ENCODE measurements at places on chromosomes 2 and 18.

- no peak for DNase-seq
These were observed 107.3 kb downstream of the CPS1 start for GRCh38 chr2:210663631-210664089.

DNA sequence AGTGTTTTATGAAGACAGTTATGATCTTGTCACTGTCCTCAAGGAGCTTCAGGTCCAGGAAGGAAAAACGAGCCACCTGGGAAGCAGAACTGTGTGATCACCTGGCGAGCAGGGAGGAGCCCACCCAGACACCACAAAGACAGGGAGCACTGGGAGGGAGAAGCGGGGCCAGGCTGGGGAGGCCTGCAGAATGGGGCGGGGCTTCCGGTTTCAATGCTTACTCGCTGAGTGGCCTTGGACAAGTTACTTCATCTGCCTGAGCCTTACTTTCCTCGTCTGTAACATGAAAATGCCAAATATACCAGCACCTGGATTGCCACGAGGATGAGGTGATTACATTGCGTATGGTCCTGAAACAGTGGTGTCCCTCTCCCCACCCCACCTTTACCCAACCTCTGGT, 227.5 kb downstream of the ANKRD30B start:
- no peak for DNase-seq

GRCh38 chr2:203399031-203399430, 70.8 kb downstream of the ABI2 start:
- no peak for DNase-seq

GRCh38 chr2:64819361-64819760, 165.6 kb upstream of the SERTAD2 start:
- no peak for DNase-seq

- DNase-seq, result no peak
These were observed 598 bp upstream of the SNRNP200 start for GRCh38 chr2:96305979-96306308.

GRCh38 chr2:55899881-55900280, 23.7 kb downstream of the EFEMP1 start:
- DNase-seq, result no peak

DNA sequence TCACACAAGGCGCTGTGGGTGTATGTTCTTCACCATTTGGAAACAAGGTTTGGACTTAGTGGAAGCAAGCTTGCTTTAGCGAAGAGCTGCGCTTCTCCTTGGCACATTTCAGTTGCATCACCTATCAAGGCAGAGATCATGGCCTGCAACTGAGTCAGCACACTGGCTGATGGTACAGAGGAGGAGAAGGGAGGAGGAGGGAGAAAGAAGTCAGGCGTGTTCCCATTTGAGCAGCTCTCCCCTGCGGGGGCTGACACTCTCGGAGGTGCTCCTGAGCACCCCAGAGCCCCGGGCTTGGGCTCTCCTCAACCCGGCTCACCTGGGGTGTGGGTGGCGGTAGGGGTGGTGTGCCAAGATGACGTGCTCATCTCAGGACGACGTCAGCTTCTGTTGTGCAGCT, 6.0 kb upstream of the SERPINB5 start:
- no peak for DNase-seq

- no peak for DNase-seq
These were observed 92.4 kb downstream of the NCK2 start for GRCh38 chr2:105836840-105837692.

GRCh38 chr18:23803755-23804154, 114.5 kb downstream of the LAMA3 start:
- DNase-seq, result no peak

GRCh38 chr2:14902953-14903352, 270.4 kb downstream of the LRATD1 start:
- no peak for DNase-seq

- no peak for DNase-seq
These were observed 264.7 kb downstream of the METTL4 start for GRCh38 chr18:2306606-2307005.

DNA sequence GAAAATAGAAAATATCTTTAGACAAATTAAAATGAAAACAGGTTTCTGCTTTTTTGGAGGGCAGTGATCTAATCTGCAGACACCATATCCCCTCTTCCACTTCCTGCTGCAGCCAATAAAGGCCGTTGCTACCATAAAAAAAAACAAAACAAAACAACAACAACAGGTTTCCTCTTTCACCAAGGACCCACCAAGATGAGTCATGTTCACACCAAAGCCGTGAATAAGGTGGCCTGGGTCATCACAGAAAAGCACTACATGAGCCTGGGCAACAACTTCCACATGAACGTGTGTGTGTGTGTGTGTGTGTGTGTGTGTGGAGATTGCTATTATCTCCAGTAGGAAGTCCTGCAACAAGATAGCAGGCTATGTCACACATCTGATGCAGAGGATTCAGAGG, 24.8 kb upstream of the TFCP2L1 start:
- DNase-seq, result no peak

GRCh38 chr2:212145121-212145520, 393.5 kb downstream of the ERBB4 start:
- DNase-seq, result no peak

- no peak for DNase-seq
These were observed 510.2 kb upstream of the ID2 start for GRCh38 chr2:8171608-8172007.

DNA sequence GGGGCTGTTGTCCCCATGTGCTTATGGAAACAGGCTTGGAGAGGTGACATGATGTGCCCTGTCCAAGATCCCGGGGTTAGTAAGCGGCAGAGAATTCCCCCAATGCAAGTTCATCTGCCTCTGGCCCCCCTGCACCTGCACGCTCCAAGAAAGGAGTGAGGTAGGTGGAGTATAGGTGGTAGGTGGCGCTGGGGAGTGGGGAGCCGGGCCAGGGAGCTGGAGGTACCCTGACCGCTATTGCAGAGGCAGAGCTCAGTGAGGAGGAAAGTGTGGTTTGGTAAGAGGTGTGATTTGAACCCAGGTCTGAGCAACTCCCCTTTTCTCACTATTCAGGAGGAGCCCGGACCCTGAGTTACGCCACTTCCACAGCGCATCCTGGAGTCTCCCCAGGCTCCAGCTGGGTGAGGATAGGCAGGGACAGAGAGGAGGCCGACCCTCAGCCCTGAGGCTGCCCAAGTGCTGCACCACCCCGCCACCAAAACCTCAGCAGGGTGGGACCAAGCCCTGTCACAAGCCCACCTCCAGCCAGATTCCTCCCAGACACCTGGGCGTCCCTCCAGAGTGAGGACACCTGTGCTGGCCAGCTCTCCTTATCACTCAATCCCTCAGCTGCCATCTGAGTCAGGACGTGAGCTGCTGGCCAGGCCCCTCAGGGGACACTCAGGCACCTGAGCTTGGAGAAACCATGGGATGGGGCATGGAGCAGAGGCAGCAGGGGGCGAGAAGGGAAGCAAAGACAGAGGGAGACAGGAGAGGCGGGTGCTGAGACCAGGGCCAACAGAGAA, 5.6 kb downstream of the HAAO start:
- no peak for DNase-seq

DNA sequence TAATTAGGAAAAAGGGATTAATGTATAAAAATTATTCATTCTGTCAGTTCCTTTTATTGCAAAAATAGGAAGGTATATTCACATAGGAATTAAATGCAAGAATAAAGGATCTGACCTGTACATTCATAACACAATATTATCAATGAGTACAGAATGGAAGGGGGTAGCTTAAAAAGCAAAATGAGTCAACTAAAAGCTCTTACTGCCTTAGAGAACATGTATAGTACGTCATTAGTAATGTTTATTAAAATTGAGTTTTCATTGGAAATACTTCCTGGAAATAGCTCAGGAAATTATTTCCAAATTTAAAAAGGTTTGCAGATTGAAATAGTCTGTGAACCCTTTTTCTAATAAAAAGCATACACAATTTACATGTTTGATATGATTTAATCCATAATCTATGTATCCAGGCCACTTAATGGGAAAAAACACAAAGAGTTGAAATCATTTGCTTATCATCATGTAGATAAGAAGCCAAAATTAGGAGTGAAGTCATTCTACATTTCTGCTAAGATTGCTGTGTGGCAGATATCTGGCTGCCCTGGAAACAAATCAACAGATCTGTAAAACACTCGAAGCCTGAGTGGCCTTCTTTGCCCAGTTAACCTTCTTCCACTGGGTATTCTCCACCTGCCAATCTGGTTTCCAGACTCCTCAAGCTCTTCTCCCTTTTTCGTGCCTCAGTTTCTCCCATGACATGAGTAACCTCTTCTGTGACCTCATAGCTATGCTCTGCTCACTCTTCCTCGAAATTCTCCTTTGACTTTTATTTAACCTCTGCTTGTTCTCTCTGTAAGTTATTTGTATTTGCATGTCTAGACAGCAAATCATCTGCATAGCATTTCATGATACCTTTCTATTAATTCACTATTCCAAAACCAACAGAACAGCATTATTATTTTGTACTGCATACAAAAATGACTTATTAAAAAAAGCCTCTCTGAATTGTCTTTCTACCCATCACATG, 181.2 kb upstream of the REV1 start:
- no peak for DNase-seq

DNA sequence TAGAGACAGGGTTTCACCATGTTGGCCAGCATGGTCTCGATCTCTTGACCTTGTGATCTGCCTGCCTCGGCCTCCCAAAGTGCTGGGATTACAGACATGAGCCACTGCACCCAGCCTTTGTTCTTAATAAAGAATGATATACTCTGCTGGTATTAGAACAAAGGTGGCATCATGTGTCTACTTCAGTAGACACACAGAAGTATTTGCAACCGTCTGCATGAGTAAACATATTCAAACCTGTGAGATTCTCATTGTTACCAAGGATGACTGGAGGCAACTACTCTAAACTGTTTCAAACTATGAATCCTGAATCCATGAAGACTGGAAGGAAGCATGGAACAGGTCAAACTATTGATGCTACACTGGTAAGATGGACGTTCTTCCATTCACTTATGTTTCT, 32.1 kb downstream of the MBD2 start:
- DNase-seq, result no peak

DNA sequence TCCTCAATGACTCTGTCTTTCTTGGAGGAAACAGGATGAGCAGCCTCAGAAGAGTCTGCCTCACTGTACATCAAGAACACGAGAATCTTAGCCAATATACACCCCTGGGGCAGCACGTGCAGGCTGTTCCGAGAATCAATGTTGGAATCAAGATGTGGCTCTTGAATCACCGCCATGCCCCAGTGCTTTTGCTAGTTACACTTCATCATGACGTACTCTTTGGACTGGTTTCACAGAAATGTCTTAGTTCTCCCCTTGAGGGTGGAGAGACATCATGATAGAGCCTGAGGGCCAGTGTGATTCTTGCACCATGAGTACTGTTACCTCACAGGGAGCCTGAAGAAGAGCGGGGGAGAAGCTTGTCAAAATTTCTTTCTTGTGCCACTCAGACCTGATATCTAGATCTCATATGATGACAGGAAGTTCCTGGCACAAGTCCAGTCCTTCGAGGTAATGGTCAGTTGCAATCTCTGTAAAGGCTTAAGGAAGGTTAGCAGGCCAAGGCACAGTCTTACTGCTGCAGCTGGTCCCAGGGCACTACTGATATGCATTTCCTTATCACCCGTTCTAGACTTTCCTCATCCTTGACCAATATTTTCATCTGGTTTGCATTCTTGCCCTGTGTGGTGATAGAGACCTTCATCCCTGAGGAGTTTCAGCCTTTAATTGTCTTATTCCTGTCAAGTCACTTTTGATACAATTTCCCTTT, 28.2 kb upstream of the STAT4 start:
- DNase-seq, result peak; percentile 74

DNA sequence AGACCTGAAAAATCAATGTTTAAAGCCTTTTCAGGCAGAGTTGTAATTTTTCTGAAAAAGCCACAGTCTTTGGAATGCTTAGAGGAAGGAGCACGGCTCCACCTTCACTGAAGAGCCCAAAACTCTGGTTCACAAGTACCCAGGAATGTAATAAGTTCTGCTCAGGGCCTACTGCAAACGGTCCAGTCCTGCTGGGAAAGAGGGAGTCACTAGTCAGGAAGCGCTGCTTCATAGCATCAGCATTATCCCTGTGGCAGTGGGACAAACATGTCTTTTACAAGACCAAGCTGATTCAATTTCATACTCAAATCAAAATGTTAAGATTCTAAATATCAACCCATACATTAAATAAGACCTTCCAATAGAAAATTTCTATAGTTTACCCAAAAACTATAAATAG, 152.9 kb upstream of the PGAP1 start:
- no peak for DNase-seq

DNA sequence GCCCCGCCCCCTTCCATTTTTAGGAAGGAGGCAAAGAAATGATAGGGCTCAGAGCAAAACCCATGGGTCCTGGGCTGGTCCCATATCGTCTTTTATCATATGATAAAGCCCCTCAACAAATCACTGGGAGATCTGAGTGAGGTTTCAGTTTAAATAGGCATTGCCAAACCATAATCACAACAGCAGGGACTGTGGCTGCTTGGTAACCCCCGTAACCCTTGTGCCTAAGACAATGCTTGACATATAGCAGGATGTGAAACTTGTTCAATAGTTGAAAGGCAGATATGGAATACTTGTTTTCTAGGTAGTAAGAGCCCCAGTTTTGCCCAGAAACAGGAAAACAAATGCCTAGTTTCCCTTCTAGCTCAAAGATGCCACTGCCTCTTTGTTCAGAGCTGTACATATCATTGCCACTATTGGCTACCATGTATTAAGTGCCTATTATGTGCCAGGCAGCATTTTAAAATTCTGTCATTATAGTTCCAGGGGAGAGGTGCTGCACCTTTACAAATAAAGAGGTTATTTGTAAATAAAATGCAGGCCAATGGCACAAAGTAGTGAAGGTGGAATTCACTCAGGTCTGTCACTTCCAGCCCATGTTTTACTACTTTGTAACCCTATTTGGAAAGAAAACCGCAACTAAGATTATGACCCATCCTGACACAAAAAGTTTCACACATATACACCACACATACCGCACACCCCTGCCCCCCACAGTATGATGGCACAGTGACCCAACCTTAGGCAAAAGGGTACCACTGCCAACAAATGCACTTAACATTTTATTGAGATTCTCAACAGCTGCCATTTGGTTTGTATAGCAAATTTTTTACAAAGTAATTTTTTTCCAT, 14.2 kb downstream of the NAGK start:
- no peak for DNase-seq

DNA sequence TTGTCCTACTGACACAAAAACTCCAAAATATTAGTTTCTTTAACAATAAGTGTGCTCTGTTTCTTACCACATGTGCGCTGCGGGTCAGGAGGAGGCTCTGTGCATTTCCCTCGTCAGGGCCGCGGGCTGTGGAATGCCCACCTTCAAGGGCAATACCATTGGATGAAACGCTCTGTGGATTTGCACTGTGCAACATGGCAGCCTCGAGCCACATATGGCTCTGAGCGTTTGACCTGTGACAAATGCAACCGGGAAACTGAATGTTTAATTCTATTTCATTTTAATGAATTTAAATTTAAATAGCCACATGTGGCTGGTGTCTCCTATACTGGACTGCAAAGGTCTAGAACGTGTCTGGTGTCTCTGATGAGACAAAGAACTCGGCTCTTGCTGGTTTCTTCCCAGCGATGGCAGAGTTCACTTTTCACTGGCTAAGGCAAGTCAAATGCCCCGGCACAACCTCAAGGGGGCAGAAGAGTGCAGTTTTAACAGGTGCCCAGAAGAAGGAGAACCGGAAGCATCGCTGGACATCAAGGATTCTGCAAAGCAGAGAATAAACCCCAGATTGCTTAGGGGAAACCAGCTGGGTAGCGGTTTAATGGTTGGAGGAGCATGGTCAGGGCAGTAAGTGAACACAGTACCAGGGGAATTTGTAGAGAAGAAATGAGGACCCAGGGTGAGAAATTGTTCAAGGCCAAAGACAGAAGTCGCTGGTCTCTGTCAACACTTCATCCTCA, 37.0 kb upstream of the TMEM18 start:
- DNase-seq, result no peak
